ENCODE measurements at places on chromosomes 2 and 18.

- DNase-seq: peak; percentile 78
Observed at GRCh38 chr2:220779931-220780330, 792.2 kb downstream of the EPHA4 start.

GRCh38 chr2:241437179-241437578 lies 71.2 kb downstream of the STK25 start:
- DNase-seq: no peak

DNA sequence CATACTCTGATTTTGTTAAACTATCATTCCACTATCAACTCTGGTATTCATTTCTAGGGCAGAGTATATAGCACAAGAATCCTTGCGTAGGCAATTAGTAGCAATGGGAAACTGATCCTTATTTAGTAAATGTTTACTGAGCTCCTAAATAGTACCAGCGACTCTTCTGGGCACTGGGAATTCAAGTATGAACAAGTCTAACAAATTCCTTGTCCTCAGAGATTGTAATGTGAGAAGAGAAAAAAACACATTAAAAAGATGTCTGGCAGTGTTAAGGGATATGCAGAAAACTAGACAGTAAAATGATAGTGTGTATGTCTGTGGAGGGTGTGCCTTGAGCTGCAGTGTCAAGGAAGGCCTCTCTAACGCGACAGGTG lies 721 bp downstream of the METTL5 start:
- DNase-seq: no peak

- DNase-seq: no peak
Observed at GRCh38 chr18:47587587-47587986, 336.1 kb upstream of the SKOR2 start.

DNA sequence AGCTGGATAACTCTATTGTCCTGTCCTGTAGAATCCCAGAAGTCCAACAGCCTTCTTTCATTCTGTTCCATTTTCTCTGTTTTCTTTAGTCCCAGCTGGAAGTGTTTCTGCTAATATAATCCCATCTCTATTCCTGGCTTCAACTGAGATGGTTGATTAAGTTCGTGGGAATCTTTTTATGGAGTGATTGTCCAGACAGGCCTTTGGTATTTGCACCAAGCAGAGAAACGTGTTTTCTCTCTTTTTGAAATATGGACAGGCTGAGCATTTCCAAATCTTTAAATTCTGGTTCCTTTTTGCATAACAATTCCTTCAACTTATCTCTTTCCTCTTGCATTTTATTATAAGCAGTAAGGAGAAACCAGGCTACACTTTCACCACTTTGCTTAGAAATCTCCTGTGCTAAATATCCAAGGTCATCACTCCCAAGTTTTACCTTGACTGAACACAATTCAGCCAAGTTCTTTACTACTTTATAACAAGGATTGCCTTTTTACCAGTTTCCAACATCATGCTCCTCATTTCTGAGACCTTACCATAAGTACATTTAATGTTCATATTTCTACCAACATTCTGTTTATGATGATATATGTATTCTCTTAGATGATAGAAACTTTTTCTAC lies 108.8 kb downstream of the ZFP36L2 start:
- DNase-seq: no peak

Measured in astrocyte of the cerebellum (primary cell).